ENCODE measurements at places on chromosomes 1 and 21. TPM values are rescaled to one million over a fixed set of nuclear protein-coding genes. Genes with fewer than 3 reads are reported as not detected.

SELENOF gene
- 206 TPM for total RNA-seq

FTCD gene
- total RNA-seq, result 2.5 TPM

NCAM2 gene
- total RNA-seq, result 135 TPM

CLDN19 gene
- total RNA-seq, result not detected

S100B gene
- total RNA-seq, result not detected

MFSD2A gene
- total RNA-seq, result 0.60 TPM

AK5 gene
- 31.5 TPM for total RNA-seq

LCE7A gene
- total RNA-seq, result not detected

LCE2B gene
- not detected for total RNA-seq

USH2A gene
- total RNA-seq, result not detected

C2CD4D gene
- total RNA-seq, result not detected

NMNAT1 gene
- total RNA-seq, result 14.5 TPM

FAM20B gene
- total RNA-seq, result 39.0 TPM

ANKRD45 gene
- 0.24 TPM for total RNA-seq

SYT11 gene
- 5.3 TPM for total RNA-seq

AKR7A3 gene
- total RNA-seq, result 1.5 TPM

TCHH gene
- not detected for total RNA-seq

ACBD3 gene
- 48.5 TPM for total RNA-seq

GIPC2 gene
- 0.08 TPM for total RNA-seq

FAM72D gene
- total RNA-seq, result 0.73 TPM

FCRL4 gene
- not detected for total RNA-seq

FUBP1 gene
- 123 TPM for total RNA-seq

TAL1 gene
- total RNA-seq, result not detected

BNIPL gene
- total RNA-seq, result 0.55 TPM

KLHL17 gene
- 26.6 TPM for total RNA-seq

SV2A gene
- 16.7 TPM for total RNA-seq

DSCAM gene
- not detected for total RNA-seq

LY9 gene
- not detected for total RNA-seq

XKR8 gene
- total RNA-seq, result 3.9 TPM

PRCC gene
- 85.4 TPM for total RNA-seq

GJB5 gene
- total RNA-seq, result not detected

GJA5 gene
- not detected for total RNA-seq

RBM34 gene
- 66.9 TPM for total RNA-seq

GOLT1A gene
- not detected for total RNA-seq

DVL1 gene
- 95.7 TPM for total RNA-seq
